ENCODE measurements at places on chromosomes 3 and 15.

DNA sequence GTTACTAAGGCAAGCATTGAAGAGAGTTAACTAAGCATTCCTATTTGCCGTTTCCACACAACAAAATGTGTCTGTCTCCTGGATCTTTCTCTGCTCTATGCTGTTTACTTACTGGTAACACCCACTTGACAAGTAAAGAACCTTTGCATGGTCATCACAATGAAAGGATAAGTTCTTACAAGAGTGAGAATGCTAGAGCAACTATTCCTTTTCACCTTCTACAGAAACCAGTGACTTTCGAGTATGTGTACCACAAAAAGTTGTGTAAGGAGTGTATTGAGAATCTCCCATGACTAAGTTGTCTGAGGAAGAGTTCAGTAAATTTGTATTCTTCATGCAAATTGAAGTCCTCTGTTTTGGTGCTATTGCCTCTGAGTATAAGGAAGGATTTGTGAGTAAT is 10.8 kb downstream of the TIPARP start:
- DNase-seq = no peak

DNA sequence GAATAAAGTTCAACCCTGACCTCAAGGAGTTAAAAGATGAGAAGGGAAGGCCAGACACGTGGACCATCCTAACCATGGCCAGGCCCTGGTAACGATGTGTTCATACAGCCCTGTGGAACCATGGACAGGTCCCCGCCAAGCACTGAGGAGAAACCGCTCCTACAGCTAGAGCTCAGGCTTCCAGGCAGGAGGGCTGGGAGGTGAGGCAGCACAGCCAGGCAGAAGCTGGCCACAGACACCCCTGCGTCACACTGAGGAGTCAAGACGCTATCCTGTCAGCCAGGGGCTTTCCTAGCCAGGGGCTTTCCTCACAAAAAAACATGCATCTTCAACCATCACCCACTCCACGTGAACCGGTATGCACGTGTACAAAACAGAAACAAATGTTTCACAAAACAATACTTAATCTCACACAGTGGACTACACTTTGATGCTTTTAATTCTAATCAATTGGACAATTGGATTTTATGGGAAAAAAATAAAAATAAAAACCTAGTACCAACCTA is 73.2 kb downstream of the TBC1D2B start:
- DNase-seq = no peak

- no peak for DNase-seq
These were observed 276.2 kb upstream of the CTNNB1 start for GRCh38 chr3:40923143-40923542.

GRCh38 chr3:38297947-38298711 is 16.0 kb downstream of the SLC22A14 start:
- DNase-seq = no peak

- DNase-seq = no peak
These were observed 334.6 kb upstream of the ATP10A start for GRCh38 chr15:26197719-26198118.

GRCh38 chr3:126988451-126989021 is 5.6 kb downstream of the PLXNA1 start:
- no peak for DNase-seq

- DNase-seq = no peak
These were observed 790.1 kb upstream of the CFAP20DC start for GRCh38 chr3:59839810-59840515.

DNA sequence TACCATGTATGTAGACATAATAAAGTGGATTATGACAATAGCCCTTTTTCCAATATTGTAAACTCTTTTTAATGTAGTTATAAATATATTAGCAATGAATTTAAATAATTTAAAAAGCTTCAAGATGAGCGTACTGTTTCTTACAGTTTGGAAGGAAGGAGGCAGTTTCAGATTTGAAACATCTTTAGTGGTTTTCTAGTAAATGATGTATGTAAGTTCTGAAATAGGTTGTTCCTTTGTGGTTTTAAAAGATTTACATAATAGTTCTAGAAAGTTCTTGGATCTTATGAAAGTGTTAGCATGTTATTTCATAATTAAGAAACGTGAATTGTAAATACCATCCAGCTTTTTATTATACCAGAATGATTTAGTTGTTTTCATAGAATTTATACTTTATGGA is 16.0 kb downstream of the DNAJC19 start:
- DNase-seq = no peak

GRCh38 chr3:126423191-126424038 is 28.7 kb downstream of the CFAP100 start:
- no peak for DNase-seq

GRCh38 chr15:73046073-73046472 is 6.2 kb upstream of the NEO1 start:
- DNase-seq = no peak

DNA sequence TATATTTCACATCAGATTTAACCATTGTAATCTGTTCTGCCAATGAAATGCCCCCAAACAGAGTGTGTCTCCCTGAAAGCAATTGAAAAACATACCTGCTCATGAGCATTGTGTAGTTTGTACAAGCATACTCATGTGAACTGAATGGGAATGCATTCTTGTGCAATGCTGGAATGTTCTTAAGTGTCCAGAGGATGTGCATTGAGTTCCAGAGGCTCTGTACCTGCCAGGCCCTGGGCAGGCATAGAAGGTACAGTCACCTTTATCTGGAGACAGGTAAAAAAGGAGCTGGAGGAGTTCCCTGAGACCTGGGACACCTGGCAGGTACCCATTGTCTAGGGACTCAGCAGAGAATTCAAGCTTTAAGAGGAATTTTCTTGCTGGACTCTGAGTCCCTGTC is 2.8 kb downstream of the MRAS start:
- no peak for DNase-seq

GRCh38 chr3:56347219-56347871 is 120.9 kb downstream of the ERC2 start:
- DNase-seq = no peak

All from stimulated activated CD4-positive, alpha-beta T cell treated with anti-CD3 and anti-CD28 coated beads, Interleukin-4, amount 100 ng/mL, for 4 hours (primary cell).